HEK293T (cell line): ENCODE measurements at places on chromosomes 5 and 9.

DNA sequence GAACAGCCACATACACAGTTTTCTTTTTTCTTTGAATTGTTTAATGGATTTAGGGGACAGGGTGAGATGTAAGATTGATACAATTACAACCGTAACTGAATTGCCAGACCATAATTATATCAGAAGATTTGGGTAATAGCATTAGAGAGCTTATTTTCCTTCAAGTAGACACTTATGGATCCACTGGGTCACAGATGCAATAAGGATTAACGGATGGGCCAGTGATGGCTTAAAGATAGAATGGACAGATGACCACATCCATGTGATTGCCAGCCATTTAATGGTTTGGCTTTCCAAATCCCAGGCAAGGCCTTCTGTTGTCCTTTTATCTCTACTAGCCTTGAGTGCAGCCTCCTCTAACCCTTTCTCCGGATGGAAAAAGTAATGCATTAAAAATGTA, 94.7 kb upstream of the NUDT12 start:
- DNase-seq, result no peak

GRCh38 chr5:143164557-143164956, 238.9 kb downstream of the NR3C1 start:
- DNase-seq, result no peak

GRCh38 chr5:78090002-78090401, 204.5 kb downstream of the AP3B1 start:
- no peak for DNase-seq

DNA sequence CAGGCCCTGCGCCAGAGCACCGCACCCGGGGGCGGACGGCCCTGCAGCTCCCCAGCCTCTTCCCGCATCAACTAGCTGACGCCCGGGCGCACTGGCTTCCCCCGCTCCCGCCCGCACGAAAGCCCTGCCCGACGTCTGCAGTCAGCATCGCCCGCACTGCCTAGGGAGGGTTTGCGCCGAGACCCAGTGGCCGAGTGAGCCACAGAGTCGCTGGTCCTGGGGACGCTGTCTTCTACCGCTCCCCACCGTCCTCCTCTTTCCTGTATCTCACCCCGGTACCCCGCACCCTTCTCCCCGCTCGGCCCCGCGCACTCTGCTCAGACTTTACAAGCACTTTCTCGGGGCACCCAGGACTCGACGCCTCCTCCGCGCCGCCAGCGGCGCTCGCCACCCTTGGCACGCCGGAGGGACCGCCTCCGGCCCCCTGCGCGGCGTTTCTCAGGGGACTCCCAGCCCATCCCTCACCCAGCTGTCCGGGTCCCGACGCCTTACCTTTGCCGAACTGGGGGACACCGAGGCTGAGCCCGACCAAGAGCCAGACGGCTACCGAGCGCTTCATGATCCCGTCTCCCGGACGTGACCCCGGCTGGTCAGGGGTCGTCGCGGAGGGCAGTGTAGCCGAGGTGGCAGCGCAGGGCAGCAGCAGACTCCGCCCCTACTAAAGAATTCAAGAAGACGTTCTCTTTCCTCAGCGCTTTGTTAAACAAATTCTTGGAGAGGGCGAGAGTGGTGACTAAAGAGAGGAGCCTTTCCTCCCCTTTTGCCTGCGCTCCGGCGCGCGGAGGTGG, 670 bp downstream of the EDIL3 start:
- DNase-seq, result peak; percentile 30

GRCh38 chr9:4430432-4431261, 59.6 kb upstream of the SLC1A1 start:
- DNase-seq, result no peak

GRCh38 chr5:14036947-14037346, 92.5 kb upstream of the DNAH5 start:
- DNase-seq, result no peak

DNA sequence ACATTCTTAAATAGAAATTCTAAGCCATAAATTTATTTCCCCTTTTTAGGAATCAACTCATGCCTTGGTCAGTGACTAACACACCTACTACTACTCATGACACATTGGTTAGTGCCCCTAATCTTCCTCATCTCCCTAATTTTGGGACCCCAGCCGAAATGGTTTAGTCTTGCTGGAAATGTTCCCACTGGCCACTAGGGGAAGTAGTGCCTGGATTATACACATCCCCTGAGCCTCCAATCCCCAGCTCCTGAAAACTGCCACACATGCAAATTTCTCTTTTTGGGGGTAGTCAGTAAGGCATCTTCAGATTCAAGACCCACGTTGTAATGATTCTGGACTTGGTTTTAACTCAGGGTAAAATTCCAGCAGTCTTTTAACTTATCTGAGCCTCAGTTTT, 79.8 kb downstream of the HSD17B3 start:
- peak; percentile 39 for DNase-seq

- DNase-seq, result no peak
Observed at GRCh38 chr9:27584931-27585330, 11.7 kb upstream of the C9orf72 start.

DNA sequence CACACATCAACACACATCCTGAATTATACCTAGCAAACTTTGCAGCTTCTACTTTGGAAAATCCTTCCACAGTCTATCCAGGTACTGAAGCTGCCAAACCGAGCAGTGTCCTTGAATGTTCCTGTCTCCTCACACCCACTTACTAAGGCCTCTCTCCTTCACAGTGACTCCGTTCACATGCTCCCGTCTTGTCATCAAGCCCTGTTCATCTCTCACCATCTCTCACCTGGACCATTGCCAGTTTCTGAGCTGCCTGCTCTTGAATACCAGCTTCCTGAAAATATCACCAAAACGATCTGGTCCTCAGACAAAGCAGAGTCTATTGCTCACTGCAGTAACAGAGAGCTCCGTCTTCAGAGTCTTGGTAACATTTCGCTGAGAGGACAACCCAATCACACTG, 57.4 kb downstream of the GCNT1 start:
- DNase-seq, result no peak

DNA sequence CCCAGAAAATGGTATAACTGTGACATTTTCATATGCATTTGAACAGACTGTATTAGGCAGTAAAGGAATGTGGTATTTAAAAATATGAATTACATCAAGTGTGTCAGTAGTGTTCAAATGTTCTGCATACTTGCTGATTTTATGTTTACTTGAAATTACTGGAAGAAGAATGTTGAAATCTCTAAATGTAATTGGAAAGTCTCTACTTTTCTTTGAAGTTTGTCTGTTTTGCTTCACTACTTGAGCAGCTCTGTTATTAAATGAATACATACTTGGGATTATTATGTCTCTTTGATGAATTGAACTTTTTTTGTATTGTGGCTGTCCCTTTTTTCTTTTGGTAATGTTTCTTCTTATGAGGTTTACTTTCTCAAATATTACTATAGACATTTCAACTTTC, 205.6 kb downstream of the TAF11L14 start:
- DNase-seq, result no peak

GRCh38 chr5:6470672-6471071, 22.0 kb downstream of the UBE2QL1 start:
- no peak for DNase-seq

DNA sequence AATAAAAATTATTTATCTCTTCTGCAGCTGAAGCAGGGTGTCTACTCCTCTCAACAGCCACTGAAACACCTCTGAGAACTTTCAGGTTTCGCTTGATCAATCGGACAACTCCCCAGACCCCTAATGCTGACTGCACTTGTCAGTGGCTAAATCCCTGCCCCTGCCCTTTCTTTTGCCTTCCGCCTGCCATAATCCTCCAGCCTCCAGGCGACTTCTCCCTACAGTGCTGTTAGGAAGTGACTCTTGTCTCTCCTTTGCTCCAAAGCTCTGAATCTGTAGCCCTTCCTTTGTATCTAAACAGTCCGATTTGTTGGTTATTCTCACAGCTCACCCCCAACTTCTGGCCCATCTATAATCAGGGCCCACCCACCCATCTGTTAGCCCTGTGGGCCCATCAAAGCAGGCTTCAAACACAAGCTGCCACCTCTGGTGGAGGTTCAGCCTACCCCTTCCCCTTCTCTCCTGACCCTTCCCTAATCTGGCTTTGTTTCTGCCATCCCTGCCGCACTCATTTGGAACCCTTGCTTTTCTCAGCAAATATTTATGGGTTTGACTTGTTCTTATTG, 53.7 kb upstream of the IFNK start:
- no peak for DNase-seq

DNA sequence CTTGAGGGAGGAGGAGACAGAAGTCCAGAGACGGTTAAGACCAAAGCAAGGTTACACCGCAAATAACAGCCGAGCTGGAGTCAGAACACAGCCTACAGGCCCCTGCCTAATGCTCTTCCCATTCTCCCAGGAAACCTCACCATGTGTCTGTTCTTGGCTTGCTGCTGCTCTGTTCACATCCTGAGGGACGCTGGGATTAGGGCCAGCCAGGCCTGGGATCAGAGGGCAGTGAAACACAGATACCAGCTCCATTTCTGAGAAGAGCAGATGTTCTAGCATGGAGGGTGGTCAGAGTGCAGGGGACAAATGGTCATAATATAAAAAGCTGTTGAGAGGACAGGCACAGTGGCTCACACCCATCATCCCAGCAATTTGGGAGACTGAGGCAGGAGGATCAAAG, 124.8 kb upstream of the LARP1 start:
- no peak for DNase-seq

DNA sequence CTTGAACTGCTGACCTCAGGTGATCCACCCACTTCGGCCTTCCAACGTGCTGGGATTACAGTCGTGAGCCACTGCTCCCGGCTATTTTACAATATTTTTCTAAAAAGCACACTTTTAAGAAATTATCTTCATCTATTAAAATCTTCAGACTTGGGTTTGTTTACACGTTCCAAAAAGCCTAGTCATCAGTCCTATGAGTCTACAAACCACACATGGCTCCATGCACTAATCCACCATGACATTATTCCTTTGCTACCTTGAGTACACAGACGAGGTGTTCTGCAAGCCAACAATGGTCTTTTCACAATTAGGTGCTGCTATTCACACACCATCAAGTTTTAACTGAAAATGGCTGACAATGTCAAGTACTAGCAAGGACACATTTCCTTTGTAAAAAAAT, 41.0 kb downstream of the TRPM6 start:
- DNase-seq, result no peak

DNA sequence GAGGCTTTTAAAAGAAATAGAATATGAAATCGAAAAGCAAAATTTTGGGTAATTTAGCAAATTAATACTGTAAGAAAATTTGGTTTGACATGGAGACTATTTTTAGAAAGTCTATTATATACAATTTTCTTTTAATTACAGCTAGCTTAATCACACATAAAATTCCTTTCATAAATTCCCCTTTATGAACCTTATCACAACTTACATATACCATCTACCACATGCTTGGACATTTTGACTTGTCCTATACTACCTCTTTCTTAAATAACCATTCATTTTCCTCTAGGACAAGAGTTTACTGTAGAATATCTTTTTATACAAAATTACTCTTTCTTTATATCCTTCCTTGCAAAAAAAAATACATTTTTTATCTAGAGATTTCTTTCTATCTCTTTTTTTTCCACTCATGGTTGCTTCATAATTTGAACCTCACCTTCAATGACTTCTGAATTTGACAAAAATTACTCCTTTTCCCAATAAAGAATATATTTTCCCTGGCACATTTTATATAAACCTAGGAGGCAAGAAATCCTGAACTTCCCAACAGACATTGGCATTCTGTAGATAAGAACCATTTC, 34.0 kb upstream of the SYK start:
- DNase-seq, result no peak

GRCh38 chr5:89686081-89686765, 723.3 kb downstream of the CETN3 start:
- DNase-seq, result no peak

GRCh38 chr5:110545716-110546115, 180.8 kb downstream of the TMEM232 start:
- no peak for DNase-seq

DNA sequence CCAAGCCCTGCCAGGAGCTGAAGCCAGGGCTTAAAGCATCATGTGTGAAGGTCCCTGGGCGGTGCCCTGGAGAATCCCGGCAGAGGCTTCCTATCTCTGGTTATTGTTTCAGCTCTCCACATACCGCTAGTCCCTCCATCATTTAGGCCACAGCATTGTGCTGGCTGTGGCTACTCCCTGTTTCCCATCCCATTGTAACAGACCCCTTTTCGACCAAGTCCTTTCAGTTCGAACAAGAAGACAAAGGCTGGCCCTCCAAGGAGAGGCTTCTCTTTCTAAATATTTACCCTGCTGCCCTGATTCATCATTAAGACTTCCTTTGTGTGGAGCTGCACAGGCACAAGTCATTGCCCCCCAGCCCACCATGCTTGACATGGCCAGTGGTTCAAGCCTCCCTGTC, 41.6 kb downstream of the NEUROG1 start:
- DNase-seq, result no peak

DNA sequence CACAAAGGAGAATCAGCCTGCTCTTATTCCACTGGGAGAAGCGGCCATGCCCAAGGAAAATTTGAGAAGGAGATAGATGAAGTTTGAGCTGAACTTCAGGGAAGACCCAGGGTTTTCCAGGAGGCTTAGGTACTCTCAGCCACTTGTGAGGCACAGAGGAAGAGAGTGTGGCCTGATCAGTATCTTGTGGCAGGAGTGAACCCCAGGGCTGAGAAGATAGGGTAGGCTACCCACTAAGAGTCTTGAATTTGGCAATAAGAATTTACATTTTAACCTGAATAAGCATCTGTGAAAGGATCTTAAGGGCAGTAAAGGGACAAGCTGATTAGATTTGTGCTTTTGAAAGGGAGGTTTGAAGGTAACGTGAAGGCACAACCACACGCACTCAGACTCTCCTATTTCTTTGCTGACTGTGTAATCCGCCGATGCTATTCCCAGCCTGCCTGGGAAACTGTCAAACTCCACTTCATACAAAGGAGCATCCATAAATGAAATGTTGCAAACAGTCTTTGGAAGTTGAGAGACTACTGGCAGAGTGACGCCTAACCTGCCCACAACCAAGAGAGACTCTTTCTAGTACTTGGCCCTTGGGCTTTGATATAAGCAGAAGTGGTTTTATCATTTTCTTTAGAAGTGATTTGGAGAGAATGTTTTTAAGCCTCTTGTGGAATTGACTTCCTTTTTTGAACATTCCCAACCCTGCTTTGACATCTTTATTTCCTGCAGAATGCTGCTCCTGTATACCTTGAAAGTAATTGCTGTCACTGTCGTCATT, 108.2 kb upstream of the VCAN start:
- DNase-seq, result no peak

- no peak for DNase-seq
Observed at GRCh38 chr9:97487861-97488260, 13.6 kb upstream of the TMOD1 start.

DNA sequence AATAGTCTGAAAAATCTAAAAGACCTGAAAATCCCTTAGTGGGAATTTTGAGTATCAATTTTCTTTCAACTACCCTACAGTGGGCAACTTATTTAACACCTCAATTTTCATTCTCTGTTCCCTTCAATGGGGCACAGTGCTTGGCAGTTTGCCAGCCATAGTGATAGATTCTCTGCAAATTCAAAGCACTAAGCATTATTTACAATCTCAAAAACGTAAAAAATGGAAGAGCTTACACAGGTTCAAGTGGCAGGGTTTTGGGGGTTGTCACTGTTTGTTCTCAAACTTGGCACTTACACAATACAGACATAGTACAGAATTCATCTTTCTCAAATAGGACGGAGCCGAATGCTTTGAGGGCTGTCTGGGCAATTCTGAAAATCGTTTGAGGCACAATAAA, 515.0 kb downstream of the EFNA5 start:
- DNase-seq, result no peak

- no peak for DNase-seq
Observed at GRCh38 chr5:115607935-115608334, 5.7 kb upstream of the TICAM2 start.
